ENCODE measurements at places on chromosomes 6 and 20.
A peak's percentile ranks its signal among the peaks of the same experiment; 100 is the strongest.

- DNase-seq, result no peak
Observed at GRCh38 chr6:158018851-158019361, 37.2 kb downstream of the SYNJ2 start.

DNA sequence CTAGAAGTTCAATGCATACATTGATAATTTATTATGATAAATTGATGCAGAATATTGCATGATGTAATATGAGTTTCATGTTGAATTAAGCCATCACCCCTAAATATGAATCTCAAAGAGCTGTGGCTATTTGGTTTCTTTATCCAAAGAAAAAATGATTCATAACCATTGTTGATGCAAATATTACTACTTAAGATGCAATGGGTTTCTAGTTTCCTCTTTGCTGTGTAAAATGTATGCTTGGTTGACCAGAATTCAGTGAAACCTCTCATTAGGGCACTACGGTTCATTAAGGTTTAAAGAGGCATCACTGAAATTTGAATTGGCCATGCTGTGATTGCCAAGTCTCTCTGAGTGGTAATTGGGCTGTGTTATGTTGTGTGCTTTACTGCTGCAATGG lies 492.5 kb upstream of the FLRT3 start:
- no peak for DNase-seq

- DNase-seq, result no peak
Observed at GRCh38 chr20:11941593-11942246, 24.0 kb downstream of the BTBD3 start.

DNA sequence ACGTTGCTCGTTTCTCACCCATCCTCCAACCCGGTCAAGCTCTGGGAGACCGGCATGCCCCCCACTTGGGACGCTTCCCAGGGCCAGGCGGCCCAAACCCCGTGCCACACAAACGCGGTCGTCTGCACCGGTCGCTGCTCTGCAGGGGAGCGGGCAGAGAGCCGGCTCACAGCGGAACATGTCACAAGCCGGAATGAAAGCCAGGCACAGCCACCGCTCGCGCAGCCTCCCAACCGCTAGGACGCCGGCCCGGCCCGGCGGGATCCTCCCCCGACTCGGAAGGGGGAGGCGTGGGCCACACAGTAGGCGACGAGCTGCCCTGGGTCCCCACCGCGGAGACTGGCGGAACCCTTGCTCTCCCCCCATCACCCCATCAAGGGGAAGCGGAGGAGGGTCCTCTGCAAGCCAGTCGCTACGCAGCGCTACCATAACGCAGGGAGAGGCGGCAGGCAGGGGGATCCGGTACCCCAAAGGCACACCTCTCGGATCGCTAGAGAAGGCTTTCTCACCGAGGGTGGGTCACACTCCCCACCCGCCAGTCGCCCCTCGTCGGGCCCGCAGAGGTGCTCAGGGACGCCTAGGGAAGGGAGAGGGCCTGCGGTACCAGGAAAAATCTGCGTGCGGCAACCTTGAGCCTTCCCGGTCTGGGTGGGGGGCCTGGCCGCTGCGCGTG lies 768.4 kb upstream of the DEFB115 start:
- no peak for DNase-seq

GRCh38 chr6:73727114-73727513 lies 31.1 kb downstream of the CD109 start:
- DNase-seq, result no peak

- DNase-seq, result no peak
Observed at GRCh38 chr6:63565058-63565726, 7.1 kb upstream of the LOC128125822 start.

DNA sequence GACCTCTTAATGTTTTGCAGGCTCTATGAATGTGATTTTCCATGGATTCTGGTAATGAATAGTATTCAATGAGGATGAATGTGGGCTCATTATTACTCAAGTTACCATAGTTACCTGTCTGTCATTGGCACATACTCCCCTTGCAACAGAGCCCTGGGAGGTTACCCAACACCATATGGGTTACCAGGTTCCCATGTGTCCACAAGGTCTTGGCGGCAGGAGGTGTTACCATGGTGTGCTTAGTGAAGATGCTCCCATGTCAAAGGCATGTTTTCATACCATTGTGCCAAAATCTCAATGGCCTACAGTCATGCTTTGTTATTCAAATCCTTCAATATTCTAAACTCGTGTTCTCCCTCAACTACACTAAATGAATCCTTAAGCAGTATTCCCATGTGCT lies 232.5 kb downstream of the HDGFL1 start:
- DNase-seq, result no peak

DNA sequence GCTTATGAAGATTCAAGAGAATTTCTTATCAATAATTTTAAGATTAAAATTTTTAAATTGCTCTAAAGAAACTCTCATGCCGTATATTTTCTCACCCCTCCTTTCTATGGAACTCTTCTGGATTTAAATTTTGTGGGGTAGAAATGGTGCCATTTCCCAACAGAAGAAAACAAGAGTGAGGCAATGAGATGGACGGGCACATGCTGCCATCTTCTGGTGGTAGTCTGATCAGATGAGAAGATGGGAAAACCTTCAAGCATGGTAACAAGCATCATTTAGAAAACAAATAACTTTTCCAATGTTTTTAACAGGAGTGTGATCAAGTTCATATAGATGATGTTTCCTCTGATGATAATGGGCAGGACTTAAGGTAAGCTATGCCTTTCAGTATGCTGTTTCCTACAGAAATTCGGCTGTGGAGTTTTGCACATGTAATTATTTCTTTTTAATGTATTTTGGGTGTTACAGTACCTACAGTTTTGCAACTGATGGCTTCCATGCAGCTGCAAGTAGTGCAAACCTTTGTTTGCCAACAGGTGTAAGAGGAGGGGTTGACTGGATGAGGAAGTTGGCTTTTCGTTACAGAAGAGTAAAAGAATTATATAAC lies 271.4 kb downstream of the EYA4 start:
- no peak for DNase-seq

GRCh38 chr6:29552512-29553051 lies 7.0 kb downstream of the UBD start:
- no peak for DNase-seq

GRCh38 chr6:160662429-160662828 lies 1.6 kb downstream of the LPA start:
- DNase-seq, result no peak

DNA sequence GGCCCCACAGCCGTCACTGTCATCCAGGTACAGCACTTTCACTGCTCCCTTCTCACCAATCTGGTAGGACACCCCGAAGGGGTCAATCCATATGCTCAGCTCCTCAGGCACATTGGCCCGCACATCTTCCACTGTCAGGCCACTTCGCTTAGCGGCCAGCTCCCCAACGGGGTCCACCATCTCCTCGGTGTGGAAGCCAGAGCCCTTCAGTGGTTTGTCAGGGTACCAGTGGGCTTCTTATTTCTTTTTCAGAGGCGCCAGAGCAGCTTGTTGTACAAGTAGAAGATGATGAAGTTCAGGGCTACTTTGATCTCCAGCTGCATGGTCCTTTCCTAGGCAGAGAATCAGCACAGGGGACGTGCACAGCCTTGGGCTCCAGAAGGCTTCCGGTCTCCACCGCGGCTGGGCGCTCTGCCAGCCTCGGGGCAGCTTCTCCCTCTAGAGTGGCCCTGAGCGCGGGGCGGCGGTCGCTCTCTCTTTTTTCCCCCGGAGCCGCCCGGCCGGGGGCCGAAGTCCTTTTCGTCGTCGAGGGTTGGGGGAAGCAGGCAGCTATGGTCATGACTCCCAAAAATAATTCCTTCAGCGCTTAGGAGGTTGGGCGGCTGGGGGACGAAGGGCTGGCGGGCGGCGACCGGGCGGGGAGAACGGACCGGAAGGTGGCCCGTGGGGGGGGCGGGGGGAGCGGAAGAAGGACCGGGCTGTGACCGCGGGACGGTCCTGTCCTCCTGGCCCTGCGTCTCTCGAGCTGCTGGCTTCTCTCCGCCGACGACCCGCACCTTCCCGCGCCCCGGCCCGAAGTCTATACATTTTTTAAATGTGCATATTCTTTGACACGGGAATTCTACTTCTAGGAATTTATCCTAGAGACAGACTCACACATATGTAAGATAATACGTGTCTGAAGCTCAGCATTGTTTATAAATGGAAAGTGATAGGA lies 6.5 kb upstream of the ZSCAN9 start:
- peak; percentile 42 for DNase-seq

- DNase-seq, result no peak
Observed at GRCh38 chr6:63886341-63886740, 250.7 kb downstream of the PHF3 start.

GRCh38 chr20:40276301-40276700 lies 412.7 kb downstream of the MAFB start:
- no peak for DNase-seq

GRCh38 chr6:83071023-83071422 lies 3.6 kb downstream of the DOP1A start:
- DNase-seq, result no peak

- DNase-seq, result no peak
Observed at GRCh38 chr6:90406142-90406794, 109.6 kb upstream of the BACH2 start.

- DNase-seq, result no peak
Observed at GRCh38 chr6:20670750-20671149, 136.5 kb downstream of the CDKAL1 start.

- no peak for DNase-seq
Observed at GRCh38 chr6:153668758-153669157, 370.3 kb upstream of the OPRM1 start.

DNA sequence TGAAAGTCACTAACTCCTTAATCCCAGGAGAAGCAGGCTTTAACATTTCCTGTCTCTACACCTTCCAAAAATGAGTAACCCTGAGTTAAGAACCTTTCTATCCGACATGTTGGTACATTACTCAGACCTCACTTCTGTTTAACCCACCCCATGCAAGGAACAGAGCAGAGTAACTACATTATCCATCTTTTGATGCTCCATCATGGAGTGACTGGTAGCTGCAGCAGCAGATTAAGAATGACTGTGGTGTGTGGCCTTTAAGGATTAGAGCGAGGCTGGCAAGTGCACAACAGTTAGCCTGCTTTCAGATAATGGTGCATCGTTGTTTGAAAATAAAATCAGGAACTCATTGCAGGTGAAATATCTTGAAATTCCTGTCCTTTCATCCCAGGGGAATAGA lies 2.0 kb downstream of the TRAF3IP2 start:
- DNase-seq, result no peak

DNA sequence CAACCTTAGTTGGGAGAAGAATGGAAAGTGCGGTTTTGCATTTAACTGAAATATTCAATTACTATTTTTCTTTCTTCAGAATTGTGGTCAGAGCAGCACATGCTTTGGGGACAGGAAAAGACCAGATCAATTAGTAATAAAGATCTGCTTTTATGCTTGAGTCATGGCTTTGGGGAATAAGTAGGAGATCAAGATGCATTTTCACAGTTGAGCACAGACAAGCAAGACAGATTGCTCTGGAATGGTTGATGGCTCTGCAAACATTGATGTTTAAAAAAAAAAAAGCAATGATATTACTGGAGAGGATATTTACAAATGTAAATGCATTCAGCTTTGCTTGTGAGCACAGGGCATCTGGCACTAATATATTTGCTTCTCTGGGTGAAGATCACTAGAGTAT lies 224.4 kb upstream of the SASH1 start:
- DNase-seq, result no peak

GRCh38 chr6:109393886-109394281 lies 11.6 kb upstream of the CD164 start:
- DNase-seq, result no peak

DNA sequence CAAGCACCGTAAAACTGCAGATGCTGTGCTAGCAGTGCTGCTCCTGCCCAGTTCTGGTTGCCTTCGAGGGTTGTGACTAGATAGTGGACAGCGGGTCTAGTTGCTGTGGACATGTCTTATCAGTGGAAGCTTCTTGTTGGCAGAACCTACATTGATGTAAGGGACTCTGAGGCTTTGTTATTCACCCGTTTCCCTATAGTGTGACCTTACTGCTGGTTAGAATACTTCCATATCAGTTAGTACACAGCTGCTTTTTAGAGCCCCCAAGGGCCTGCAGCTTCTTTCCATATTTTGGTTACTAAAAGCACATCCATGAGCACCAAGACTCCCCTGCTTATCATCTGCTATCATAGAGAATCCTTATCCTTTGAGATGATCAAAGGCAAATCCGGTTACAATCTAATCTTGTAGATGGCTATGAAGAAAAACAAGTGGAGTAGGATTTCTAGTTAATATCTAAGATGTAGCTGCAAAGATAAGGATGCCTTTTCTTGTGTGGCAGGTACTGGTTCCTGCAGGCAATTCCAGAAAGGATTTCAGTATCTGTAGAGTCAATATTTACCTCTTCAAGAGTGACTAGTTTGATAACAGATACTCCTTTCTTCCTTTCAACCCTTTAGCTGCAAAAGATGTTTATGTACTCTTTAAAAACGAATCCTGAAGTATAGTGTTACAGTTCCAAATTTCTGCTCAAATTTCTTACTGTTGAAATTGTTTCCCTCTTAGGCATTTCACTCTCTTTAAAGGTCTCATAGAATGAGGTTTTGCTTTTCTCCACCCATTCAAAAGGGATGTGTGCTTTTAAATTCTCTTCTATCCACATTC lies 163.6 kb downstream of the JARID2 start:
- no peak for DNase-seq

- no peak for DNase-seq
Observed at GRCh38 chr6:122202576-122203137, 196.8 kb upstream of the HSF2 start.

DNA sequence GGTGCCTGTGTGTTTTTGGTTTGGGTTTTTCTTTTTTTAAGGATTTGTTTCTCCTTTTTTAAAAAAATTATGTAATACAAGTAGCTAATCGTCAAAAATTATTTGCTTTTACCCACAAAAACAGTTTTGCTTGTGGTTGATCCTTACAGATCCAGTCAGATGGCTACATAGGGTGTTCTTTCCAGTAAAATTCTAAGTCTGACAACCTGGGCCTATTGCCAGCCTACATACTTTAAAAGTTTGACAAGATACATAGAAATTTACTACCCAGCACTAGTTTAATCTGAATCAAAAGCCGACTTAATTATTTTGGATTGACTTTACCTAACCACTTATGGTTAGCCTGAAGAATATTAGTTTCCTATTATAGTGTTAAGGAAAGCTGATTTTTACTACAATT lies 2.1 kb upstream of the SOX4 start:
- DNase-seq, result no peak

DNA sequence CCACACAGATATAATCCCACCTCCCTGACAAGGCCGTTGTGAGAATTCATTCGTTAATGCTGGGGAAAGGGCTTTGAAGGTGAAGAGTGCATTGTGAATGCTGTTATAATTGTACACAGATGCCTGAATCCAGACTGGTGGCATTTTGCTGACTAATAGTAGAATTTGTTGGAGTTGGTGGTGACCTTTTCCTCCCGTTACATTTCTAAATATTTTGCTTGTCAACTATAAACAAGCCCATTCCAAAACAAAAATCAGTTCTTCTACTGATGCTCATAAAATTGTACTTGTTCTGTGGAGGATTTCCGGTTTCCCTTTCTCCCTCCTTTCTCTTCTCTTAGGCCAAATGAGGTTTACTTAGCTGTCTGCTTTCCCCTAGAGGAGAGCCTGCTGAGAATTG lies 253.1 kb upstream of the SUPT3H start:
- DNase-seq, result no peak

- DNase-seq, result no peak
Observed at GRCh38 chr6:23656255-23657194, 469.5 kb upstream of the NRSN1 start.

Data from mesothelial cell of epicardium (in vitro differentiated cells).